ENCODE measurements at places on chromosomes 11 and 22.

DNA sequence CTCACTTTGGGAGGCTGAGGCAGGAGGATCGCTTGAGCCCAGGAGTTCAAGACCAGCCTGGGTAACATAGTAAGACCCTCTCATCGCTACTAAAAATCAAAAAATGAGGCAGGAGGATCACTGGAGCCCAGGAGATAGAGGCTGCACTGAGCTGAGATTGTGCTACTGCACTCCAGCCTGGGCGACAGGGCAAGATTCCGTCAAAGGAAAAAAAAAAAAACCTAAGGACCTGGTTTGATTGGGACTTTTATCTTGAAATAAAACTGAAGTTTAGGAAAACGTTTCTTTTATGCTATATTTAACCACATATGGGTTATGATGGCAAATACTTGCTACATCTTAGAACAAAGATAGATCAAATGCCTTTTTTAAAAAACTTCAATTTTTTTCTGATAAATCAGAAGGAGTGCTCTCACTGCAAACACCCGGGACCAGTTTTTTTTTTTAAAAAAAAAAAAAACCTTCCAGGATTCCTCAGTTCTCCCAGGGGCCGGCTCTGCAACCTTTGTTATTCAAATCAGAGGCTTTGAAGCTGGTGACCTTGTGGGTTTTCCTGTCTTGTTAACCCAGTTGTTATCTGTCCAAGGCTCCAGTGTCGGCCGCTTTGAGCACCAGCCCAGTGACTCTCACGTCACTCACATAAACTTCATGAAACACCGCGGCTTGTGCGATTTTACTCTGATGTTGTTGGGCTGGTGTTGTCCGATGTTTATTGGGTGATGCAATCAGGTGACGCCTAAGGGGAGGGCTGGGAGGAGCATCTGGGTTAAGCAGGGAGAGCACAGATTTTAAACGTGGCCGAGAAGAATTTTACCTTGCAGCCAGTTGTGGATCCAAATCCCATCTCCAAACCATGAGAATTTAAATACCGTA, 24.7 kb upstream of the SLC22A12 start:
- peak; percentile 25 for DNase-seq

DNA sequence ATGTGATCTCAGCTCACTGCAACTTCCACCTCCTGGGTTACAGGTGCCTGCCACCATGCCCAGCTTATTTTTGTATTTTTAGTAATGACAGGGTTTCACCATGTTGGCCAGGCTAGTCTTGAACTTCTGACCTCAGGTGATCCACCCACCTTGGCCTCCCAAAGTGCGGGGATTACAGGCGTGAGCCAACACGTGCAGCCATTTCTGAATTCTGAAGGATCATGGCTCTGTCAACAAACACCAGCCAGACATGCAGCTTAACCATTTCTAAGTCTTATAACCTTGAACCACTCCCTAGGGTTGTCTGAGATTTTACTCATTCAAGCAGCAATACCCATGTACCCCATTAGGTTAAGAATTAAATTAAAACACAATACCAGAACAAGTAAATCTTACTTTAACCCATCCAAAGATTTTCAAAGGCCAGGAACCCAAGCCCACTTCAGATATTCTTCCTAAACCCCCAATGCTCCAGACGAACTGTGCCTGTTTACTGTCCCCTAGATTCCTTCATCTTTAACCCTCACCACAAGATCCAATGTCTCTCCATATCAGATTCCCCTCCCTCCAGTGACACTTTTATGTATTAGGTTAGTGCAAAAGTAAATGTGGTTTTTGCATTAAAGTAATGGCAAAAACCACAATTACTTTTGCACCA, 4.0 kb downstream of the RPS13 start:
- no peak for DNase-seq

DNA sequence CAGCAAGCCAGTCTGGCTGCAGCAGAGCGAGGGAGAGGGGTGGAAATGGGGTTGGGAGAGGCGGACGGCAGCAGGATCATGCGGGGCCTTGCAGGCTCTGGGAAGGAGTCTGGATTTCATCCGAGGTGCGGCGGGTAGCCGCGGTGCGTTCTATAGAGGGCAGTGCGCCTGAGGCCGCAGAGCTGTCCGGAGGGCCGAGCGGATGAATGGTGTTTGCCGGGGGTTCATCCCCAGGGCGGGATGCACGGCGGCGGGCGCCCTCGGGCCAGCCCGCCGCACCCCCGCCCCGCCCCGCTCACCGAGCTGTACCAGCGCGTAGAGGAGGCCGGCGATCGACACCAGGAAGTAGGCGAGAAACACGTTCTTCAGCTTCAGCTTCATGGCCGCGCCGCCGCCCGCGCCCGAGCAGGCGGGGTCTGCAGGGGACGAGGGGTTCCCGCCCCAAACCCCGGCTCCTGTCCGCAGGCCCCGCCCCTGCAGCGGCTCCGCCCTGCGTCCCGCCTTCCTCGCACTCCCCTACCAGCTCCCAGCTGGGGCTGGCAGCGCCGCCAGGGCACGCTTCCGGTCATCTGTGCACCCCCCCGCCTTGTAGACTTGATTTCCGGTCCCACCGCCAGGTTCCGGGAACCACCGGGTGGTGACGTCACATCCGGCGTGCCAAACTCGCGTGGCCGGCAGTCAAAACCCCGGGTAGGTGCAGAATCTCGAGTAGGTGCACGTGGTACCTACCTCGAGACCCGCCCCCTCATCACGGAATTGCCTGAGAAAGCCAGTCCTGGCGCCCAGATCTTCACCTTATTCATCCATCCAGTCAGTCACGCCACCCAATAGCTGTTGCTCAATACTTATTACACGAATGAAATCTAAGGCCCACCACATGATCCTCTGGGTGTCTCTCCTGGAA, at the start of gene B3GAT3:
Gene B3GAT3, minus strand, starts transcription at position 420 of the 904 bp plus-strand sequence. Its CDS starts 39 bp downstream, at position 381.
- peak; percentile 98 for DNase-seq

GRCh38 chr11:22903782-22904181, 43.5 kb upstream of the CCDC179 start:
- no peak for DNase-seq

GRCh38 chr22:44023404-44024287, 456 bp upstream of the PARVB start:
- no peak for DNase-seq

GRCh38 chr22:20186183-20186870, 35.5 kb upstream of the CCDC188 start:
- DNase-seq, result no peak

DNA sequence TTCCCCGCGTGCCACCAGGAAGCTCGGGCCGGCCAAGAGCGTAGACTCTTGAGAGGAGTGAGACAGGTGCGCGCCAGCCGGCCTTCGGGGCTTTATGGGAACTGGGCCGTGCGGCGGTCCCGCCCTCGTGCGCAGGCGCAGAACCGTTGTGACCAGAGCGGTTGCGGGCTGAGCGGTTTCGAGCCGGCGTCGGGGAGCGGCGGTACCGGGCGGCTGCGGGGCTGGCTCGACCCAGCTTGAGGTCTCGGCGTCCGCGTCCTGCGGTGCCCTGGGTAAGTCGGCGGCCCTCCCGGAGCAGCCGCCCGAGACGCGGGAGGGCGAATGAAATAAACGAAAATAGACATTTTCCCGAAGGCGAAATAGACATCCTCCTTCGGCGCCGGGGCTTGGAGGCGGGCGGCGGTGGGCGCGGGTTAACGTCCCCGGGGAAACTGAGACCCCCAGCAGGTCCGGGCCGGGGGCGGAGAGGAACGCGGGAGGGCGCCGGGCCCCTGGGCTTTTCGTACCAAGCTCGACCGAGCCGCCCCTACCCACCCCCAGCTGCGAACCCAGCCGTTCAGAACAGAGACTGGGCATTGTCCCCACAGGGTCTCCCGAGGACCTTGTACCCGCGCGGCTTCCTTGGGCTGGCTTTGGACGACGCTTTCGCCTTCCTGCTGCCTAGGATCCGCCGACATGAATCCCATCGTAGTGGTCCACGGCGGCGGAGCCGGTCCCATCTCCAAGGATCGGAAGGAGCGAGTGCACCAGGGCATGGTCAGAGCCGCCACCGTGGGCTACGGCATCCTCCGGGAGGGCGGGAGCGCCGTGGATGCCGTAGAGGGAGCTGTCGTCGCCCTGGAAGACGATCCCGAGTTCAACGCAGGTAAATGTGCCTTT, at the start of gene ASRGL1:
Gene ASRGL1, plus strand, starts transcription at position 146 of the 879 bp plus-strand sequence. Its CDS starts 530 bp downstream, at position 676.
- DNase-seq, result peak; percentile 82

- no peak for DNase-seq
Observed at GRCh38 chr11:19646921-19647320, 65.7 kb upstream of the NAV2 start.

GRCh38 chr11:25225078-25225477, 728.2 kb downstream of the LUZP2 start:
- no peak for DNase-seq

DNA sequence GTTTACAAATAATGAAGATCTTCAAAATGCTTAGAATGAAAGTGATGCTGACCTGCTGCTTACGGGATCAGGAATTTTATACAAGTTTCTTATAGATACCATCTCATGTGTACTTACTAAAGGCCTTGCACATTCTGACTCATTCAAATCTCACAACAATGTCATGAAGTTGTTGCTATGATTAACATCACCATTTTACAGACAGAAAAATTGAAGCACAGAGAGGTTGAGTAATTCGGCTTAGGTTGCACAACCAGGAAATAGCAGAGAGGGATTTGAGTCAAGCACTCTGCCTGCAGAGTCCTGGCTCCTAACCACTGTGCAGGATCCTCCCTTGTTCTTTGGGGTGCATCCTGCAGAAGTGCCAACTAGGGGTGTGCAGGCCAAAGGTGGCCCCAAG, 471.9 kb downstream of the MIAT start:
- DNase-seq, result no peak

DNA sequence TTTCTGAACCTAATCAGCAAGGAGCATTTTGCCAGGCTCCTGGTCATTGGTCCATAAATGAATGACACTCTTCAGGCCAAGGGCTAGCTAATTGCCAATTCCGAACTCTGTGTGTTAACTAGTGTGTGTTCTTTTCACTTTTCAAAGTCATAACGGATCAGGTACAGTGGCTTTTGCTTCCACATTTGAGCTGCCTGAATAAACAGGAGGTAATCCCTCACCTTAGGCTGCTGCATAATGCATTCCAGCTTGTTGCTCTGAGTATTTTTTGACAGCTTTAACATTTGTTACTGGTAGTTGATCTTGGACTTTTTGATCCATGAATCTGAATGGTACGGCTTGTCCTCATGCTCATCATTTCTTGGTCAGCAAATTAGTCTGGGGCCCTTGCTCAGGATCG, 485.1 kb downstream of the CNTN5 start:
- DNase-seq, result no peak

- no peak for DNase-seq
Observed at GRCh38 chr22:36628571-36629065, 74.9 kb downstream of the CACNG2 start.

- no peak for DNase-seq
Observed at GRCh38 chr11:5280582-5281102, 10.9 kb upstream of the HBE1 start.

- no peak for DNase-seq
Observed at GRCh38 chr22:40975366-40975765, 24.2 kb downstream of the RBX1 start.

- no peak for DNase-seq
Observed at GRCh38 chr11:15158351-15159015, 43.8 kb downstream of the INSC start.

- DNase-seq, result no peak
Observed at GRCh38 chr11:120425527-120425926, 86.0 kb upstream of the GRIK4 start.

All from globus pallidus (tissue), 1 donor.